GM13976 (cell line): ENCODE measurements at places on chromosomes 7 and 10.

DNA sequence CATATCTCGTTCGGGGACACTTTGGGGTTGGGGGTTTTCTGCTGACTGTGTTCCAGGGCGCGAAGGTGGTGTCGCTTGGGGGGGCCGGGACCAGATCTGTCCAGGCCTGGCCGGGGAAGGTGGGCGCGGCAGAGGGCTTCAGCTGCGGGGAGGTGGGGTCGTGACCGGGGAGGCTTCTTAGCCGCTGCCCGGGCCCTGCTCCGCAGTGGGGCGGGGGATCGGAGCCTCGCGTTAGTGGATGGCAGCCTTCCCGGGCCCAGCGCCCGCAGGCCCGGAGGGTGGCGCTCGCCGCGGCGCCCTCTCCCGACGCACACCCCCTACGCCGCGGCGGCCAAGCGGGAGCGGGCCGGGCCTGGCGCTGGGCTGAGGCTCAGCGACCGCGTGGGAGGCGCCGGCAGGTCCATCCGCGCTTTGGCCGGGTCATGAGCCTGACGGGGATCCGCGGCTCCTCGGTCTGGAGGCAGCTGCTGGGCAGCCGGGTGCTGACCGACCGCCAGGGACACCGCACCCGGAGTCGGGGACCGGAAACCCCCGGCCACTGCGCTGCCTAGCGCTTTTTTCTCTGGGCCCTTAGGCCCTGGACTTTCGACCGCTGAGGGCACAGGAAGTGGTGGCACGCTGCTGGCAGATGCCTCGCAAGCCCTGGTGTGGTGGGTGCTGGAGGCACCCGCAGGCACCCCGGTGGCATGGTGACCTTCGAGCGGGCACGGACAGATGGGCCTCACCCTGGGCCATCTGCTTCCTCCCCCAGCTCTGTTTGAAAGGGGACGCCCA is 1.2 kb downstream of the AGAP3 start:
- DNase-seq: peak; percentile 70

DNA sequence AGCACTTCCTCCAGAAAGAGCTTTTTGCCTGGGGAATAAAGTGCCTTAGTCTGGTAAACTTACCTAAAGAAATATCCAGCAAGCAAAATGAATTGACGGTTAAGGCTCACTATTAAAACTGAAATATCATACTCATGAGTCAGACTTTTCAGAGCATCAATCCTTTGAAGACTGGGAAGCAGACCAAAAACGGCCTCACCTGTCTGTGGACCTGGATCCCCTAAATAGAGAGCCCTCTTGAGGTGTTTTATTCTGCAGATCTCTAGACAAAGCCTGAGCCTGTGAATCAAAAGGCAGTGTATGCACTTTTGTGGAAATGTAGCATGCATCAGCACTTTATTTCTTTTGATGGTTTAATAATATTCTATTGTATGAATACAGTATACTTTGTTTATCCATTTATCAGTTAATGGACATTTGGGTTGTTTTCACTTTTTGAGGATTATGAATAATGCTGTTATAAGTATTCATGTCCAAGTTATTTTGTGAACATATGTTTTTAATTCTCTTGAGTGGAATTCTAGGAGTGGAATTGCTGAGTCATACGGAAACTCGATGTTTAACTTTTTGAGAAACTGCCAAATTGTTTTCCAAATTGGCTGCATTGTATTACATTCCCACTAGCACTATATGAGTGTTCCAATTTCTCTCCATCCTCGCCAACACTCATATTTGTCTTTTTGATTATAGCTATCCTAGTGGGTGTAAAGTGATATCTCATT is 449.0 kb upstream of the IGFBP3 start:
- DNase-seq: no peak

DNA sequence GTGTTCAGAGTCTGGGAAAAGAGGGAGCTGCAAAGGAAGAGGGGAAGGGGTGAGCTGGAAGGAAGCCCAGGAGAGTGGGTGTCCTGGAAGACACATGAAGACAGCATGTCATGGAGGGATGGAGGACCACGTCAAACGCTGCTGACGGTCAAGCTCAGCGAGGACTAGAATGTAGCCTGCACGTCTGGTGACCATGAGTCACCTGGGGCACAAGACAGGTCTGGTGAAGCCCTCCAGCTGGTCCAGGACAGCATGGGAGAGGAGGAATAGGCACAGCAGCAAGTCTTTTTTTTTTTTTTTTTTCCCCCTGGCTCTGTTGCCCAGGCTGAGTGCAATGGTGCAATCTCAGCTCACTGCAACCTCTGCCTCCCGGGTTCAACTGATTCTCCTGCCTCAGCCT is 19.6 kb upstream of the AMZ1 start:
- DNase-seq: no peak

DNA sequence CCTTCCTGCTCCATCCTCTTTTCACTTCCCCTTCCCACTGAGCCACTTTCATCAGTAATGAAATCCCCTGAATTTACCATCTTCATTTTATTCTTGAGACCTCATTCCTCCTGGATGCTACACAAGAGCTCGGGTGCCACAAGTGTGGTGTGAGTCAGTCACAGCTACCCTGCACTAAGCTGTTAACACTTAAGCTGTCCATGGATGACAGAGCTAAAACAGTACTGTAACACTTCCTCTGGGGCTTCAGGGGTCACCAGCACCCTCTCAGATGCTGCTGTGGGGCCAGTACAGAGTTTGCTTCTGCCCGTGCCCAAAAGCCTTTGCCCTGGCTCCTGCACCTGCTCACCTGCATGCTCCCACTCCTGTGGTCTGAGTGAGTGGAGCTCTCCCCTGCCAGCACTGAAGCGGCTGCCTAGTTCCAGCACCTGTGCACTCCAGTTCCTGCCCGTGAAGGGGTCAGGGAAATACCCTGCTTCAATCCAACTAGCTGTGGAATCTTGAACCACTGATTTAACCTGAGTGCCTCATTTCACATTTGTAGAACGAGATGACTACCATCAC is 71.9 kb downstream of the POT1 start:
- DNase-seq: no peak

DNA sequence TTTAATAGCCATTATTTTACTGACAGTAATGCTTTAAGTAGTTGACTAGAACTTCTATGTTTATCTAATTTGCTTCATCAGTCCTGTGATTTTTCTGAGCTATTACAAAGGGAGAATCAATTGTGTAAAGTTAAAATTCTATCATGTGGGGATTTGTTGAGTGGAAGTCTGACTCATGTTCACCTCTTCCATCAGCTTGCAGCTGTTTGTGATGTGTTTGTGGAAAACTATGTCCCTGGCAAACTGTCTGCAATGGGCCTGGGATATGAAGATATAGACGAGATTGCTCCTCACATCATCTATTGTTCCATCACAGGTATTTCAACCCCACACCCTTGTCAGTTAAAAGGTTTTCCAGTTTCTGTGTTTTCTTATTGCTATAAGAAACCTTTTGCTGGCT is 59.9 kb downstream of the SUGCT start:
- no peak for DNase-seq

DNA sequence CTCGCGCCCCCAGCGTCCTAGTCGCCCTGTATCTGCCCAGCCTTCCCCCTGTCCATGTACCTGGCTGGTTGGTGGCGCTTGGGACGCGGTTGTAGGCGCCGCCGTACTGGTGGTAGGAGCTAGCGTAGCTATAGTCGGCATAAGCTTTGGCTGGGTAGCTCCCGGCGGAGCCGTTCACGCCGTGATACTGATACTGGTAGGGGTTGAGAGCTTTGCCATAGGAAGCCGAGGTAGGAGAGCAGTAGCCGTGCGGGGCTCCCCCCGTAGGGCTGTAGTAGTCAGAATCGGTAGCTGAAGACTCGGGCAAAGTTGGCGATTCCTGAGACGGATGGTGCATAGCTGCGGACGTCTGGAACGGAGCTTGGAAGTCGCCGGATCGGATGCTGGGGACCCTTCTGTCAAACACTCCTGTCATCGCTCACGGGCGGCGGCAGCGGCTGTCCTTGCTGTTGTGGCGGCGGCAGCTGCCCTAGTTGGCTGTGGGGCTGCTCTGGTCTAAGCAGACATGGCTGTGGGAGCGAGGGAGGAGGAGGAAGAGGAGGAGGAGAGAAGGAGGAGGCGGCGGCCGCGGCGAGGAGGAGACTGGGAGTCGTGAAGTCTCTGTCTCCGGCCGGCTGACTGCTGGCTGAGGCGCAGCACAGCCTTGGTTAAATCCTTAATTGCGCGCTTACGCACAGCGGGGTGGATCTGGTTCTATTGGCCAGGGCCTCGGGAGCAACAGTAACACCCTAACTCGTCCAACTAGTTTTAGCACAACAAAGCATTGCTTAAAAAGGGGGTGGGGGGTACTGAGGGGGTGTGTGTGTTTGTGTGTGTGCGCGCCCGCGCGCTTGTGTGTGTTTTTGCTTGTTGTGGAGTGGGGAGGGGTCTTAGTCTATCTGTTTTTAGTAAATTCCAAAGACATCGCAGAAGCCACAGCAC is at the start of gene DLX5:
Gene DLX5, minus strand, starts transcription at position 623 of the 921 bp plus-strand sequence. Its CDS starts 208 bp downstream, at position 415.
- DNase-seq: no peak

DNA sequence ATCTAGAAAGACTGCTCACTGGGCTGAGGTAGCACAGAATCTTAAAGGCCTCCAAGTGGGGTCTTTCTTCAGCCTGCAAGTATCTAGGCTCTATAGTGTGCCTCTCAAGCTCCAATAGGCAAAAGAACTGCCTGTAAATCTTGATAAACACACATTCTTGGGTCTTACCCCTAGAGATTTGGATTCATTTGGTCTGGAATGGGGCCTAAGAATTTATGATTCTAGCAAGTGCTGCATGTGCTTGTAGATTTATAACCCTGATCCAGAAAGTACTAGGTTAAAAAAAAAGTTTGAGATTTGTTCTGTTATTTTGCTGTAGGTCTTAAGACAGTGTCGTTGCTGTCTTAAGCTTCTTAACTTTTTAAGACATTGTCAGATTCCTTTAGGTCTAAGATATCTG is 74.1 kb downstream of the RALA start:
- DNase-seq: no peak
